ENCODE measurements at places on chromosomes 11 and 22.

- DNase-seq, result no peak
Observed at GRCh38 chr11:115996808-115997188, 492.6 kb upstream of the CADM1 start.

GRCh38 chr11:41878095-41878494 is 418.6 kb upstream of the LRRC4C start:
- DNase-seq, result peak; percentile 25

GRCh38 chr22:21703684-21704316 is 31.8 kb downstream of the YPEL1 start:
- no peak for DNase-seq

DNA sequence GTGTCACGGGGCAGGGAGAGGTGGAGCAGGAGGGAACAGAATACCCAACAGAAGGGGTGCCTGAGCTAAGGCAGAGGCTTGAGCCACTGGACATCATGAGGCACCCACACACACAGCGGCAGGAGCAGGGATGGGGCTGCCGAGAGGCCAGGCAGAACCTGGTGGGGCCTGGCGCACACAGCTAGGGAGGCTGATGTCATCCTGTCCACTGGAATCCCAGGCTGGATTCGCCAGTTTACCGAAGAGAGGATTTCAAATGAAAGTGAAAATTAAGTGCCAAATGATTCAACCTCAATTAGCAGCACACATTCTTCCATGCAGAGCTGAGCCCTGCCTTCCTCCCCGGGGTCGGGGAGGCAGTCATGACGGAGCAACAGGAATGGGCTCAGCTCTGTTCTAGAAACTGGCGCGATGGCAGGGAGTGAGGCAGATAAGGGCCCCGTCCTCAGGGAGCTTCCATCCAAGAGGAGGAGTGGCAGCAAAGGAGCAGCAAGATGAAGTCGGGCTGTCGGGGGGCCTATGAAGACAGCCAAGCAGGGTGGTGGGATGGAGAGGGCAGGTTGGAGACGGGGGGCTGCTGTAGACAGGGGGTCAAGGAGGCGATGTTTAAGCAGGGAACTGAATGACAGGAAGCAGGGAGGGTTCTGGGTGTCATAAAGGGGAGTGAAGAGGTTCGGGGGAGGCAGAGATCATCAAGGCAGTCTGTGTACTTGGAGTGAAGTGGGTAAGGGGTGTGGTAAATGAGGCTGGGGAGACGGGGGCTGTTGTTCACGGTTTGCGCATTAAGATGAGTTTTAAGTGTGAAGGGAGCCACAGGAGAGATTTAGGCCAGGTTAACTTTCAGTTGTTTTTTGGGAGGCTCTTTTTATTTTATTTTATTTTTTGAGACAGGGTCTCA is 6.4 kb downstream of the RAC2 start:
- DNase-seq, result no peak

DNA sequence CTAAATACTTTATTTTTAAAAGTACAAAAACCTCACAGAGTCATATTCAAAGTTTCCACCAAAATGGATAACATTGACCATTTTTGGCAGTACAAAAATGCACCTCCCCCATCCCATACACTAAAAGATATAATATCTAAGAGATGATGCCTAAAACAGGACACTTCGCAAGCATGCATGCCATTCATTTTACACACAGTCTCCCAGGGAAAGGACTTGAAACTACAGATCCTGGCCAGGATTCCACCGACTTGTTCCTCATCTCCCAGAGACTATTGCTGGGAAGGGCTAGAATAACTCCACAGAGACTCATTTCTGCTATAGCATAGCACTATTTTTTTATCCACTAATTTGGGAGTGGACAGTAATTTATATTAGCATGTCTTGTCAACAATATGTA is 81.7 kb downstream of the MTNR1B start:
- peak; percentile 35 for DNase-seq

DNA sequence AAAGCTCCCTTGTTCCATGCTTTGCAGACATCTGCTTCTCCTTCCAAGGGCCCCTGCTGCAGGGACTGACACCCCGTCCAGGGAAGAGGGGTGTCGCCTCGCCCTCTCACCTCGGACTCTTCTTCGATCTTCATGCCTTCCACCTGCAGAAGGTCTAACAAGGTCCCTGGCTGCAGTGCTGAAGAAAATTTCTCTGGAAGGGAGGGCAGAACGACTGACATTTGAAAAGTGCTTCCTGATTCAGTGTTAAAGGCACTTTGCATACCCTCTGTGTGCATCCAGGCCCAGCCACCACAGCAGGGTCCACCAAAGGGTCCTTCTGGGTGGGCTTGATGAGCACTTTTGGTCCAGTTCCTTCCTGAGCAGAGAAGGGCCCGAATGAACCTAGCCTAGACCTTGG is 28.1 kb downstream of the VPS37C start:
- no peak for DNase-seq

DNA sequence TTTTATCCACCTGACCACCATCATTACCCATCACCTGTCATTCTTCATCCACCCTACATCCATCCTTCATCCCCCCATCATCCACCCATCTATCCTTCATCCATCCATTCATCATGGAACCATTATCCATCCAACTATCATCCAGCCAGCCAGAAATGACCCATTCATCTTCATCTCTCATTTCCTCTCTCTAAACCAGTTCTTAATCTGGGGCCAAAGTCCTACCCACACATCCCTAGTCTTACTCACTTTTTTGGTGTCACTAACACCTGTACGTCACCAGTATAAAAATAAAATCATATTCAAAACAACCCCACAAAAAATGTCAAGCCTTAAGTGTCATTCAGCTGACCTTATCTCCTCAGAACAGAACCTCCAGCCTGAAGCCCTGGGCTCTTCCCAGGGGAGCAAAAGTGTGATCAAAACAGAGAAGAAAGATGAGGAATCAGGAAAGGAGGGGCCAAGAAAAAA is 12.3 kb downstream of the SPI1 start:
- no peak for DNase-seq

DNA sequence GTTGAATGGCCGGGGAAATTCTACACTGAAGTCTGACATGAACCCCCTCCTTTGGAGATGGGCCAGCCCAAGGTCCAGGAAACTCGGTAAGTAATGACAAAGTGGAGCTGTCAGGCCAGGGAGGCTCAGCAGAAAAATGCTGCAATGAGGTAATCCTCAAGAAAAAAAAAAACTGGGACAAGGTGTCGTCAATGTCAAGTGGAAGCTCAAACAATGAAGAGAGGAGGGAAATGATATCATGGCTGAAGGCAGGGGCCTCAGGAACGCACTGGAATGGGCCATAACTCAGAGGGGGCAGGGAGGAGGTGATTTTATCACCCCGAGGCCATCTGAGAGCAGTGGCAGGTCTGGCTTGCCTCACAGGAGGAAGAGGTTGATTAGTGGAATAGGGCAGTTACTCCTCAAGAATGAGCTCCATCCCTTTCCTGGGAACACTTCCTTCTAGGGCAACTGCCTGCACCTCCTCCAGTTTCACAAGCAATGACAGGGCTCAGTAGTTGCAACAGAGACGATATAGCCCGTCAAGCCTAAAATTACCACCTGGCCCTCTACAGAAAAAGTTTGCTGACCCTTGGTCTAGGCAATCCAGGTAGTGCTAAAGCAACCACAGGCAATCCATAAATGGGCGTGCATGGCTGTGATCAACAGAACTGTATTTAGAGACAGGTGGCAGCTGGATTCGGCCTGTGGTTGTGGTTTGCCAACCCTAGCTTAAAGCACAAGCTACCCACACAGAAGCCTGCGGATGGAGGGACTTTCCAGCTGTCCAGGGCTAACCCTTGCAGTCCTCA is 65.2 kb downstream of the FBXO7 start:
- DNase-seq, result no peak

- DNase-seq, result no peak
Observed at GRCh38 chr11:102957953-102958352, 2.4 kb upstream of the MMP13 start.

- DNase-seq, result peak; percentile 11
Observed at GRCh38 chr11:83566950-83567349, 280.8 kb upstream of the CCDC90B start.

- DNase-seq, result no peak
Observed at GRCh38 chr11:109039611-109040010, 374.7 kb downstream of the DDX10 start.

GRCh38 chr11:27028561-27028965 is 12.1 kb upstream of the BBOX1 start:
- DNase-seq, result peak; percentile 25

GRCh38 chr11:47288066-47288465 is 18.1 kb downstream of the MADD start:
- no peak for DNase-seq

DNA sequence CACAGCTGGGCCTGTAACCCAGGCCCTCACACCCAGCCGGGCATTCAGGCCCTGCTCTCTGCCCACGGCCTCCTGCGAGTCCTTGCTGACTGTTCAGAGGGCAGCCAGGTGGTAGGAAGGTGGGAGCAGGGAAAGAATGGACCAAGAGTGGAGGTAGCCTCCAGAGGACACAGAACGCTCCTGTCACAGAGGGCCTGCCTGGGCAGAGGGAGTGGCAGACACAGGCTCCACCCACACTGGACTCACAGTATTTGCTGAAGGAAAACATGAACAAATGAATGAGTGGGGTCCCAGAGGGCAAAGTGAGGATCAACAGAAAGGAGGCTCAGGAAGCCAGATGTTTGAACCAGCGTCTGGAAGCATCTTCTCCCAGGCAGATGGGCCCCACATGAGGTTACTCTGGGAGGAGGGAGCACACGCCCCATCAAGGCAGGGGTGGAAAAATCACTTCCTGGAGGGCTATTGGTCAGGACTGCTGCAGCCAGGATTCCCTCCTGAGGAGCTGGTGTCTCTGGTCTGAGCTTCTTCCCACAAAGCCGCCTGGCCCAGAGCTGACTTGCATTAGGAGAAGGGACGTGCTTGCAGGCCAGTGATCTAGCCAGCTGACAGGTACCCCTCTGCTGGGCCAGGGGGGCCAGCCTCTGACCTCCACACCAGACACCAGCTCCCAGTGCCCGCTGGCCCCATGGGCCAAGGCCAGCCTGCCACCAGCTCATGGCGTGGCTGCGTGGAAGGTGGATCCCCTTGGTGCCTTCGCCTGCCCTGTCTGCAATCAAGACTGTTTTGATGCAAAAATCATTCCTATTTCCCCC is 84.0 kb downstream of the THAP12 start:
- DNase-seq, result no peak

GRCh38 chr11:4211991-4212390 is 117.4 kb downstream of the RRM1 start:
- DNase-seq, result no peak

DNA sequence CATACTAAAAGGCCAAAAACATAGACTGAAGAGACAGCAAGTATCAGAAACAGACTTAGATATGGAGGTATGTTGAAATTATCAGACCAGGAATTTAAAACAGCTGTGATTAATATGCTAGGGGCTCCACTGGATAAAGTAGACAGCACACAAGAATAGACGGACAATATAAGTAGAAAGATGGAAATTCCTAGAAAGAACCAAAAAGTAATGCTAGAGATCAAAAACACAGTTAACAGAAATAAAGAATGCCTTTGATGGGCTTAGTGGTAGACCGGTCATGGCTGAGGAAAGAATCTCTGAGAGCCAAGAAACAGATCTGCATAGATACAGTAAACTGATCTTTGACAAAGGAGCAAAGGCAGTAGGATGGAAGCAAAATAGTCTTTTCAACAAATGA is 250.2 kb downstream of the SWAP70 start:
- no peak for DNase-seq

DNA sequence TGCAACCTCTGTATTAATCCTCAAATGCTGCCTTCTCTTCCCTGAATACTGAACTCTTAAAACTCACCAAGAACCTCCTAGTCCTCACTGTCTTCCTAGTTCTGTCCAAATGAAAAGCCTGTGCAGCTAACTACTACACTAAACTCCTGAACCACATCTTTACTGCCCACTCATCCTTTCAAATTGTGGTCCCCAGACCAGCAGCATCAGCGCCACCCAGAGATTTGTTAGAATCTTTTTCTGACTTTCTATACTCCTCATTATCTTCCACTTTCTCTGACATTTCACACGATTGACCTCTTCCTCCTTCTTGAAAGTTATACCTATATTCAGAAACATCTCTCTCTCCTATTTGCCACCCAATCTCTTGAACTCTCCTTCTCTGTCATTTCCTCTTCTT is 461.3 kb downstream of the DLG2 start:
- no peak for DNase-seq

- DNase-seq, result no peak
Observed at GRCh38 chr11:21323617-21324016, 654.2 kb downstream of the NELL1 start.

Measured in fibroblast of pulmonary artery (primary cell).